ENCODE measurements at places on chromosomes 7 and 10.

- no peak for DNase-seq
These were observed 1216.5 kb upstream of the AUTS2 start for GRCh38 chr7:68381731-68382130.

DNA sequence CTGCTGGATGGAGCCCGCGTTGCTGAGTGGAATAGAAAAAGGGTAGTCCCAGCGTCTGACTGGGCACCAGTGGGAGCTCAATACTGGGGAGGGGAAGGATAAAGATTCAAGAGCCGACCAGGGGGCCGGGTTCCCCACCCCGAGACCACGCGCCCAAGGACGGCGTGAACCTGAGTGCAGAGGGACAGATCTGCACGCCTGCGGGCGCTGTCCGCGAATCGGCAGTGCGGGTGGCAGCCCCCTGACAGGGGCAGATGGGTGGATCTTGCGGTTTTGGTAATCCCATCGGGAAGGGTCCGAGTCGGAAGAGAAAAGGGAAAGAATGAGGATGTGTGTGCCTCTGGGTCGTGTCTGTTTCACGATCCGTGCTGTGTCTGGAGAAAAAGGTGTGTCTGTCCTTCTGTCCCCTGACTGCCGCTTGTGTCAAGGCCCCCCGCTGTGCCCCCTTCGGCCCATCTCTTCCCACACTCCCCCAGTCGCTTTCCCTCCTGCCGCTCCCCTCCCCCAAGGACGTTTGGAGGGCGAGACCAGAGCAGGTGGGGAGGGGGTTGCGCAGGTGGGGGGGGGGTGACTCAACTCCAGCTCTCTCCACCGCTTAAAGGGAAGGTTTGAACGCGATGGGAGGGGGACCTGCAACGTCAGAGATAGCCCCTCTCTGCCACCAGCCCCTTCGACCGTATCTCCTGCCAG, 734 bp upstream of the VGF start:
- no peak for DNase-seq

DNA sequence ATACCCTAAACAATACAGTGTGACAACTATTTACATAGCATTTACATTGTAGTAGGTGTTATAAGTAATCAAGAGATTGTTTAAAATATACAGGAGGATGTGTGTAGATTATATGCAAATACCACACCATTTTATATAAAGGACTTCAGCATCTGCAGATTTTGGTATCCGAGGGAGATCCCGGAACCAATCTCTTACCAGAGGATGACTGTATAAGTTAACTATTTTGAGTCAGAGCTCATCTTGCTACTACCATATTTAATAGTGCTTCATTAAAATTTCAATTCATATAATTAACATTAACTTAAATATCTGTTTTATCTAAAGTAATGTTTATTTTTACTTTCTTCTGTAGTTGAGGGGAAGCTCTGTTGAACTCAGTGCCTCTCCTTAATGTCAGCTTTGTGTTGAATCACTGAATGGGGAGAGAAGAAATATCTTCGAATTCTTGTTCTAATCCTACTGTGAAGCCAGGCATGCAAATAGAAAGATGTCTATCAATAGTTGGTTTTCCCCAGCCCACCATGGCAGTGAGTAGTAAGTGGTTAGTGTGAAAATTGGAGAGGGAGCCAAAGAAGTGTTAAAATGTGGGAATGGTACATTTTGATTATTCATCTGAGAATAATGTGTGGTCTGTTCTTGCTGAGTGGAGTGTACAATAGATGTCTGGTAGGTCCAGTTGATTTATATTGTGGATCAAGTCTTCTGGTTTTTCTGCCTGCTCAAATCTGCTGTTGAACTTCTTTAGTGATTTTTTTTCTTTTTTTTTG, 90.1 kb upstream of the CYP26C1 start:
- DNase-seq: no peak

- no peak for DNase-seq
These were observed 436.8 kb downstream of the RPS24 start for GRCh38 chr10:78470267-78471103.

DNA sequence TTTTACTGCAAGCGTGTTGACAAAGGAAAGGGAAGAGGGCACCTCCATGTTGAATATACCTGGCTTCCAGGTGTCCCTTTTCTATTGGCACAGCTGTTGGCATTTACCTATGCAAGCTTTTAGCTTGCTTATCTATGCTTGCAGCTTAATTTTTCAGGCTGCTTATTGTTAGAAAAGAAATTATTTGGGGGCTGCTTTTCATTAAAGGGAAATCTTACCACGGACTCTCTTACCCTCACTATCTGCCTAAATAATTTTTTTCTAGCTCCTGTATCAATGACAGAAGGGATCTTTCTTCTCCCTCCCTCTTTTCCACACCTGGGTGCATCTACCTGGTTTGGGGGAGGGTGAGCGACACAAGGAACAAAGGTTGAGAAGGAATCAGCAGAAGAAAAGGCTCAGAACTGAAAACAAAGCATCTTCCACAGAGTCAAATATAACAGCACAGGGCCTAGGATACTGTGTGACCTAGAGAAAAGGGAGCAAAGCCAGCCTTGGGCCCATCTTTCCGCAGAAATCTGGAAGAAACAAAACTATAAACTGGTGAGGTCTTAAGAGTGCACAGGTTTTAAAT, 15.2 kb upstream of the GJC3 start:
- DNase-seq: no peak

DNA sequence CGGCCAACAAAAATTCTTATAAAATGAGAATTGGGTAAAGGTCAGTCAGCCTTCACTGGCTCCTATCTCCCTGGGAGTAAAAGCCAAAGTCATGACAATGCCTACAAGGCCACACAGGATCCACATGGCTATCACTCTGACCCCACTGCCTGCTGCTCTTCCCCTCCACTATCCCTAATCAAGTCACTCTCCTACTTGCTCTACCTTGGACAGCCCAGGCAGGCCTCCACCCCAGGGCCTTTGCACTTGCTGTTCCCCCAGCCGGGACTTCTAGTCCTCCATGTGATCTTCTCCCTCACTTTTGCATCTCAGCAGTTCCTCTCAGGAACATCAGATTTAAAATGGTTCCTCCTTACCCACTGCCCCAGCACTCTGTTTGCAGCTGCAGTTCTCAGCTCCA, 50.6 kb downstream of the PRR15 start:
- DNase-seq: no peak

DNA sequence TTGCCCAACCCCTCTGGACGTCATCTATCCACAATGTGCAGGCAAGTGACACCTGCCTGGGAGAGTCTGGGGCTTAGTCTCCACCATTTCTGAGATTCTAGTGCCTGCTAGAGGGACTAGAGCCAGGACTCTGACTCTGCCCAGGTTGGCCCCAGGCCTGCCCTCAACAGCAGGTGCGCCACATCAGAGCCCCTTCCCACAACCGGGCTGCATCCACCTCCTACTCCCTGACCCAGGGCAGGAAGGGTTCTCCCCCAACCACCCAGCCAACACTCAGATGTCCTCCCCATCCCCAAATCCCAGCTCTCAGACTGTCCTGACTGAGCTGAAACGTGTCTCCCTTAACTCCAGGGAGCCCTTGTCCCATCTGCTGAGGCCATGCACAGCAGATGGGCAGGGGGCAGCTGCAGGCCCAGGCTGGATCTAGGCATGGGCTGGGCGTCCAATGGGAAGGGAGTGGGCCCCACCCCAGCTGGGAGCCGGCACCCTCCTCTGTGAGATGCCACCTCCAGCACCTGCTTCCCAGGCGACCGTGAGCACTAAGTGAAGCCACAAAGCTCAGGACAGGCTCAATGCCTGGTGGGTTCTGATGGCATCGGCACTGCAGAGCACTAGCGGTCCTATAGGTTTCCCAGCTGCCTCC, 49.2 kb downstream of the RASGEF1A start:
- DNase-seq: no peak

DNA sequence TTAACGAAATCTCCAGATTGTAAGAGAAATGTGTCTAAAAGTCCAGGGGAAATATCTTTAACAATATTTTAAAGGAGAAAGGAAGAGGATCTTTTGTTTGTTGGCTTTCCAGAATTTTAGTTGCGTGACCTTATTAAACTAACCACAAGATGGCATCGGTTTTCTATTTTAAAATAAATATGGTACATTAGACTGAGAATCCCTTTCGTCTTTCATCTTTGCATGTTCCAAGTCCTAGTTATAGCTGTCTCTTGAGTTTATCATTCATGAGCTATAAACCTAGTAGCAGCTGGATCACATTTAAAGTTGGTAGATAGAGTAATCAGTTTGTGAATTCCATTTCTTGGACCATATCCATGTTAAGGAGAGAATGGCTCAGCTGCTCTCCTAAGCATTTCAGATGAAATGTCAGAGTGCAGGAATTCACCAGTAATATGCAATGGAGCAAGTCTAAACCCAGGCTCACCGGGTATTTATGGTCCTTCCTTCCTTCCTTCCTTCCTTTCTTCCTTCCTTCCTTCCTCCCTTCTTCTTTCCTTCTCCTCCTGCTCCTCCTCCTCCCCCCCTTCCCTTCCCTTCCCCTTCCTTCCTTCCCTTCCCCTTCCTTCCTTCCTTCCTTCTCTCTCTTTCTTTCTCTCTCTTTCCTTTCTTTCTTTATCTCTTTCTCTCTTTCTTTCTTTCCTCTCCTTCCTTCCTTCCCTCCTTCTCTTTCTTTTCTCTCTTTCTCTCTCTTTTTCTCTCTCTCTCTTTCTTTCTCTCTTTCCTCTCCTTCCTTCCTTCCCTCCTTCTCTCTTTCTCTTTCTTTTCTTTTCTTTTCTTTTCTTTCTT, 57.8 kb upstream of the RAB18 start:
- DNase-seq: no peak

GRCh38 chr7:1724118-1724910, 54.2 kb downstream of the ELFN1 start:
- DNase-seq: no peak

- no peak for DNase-seq
These were observed 283.5 kb downstream of the ARHGAP12 start for GRCh38 chr10:31644931-31645633.

- no peak for DNase-seq
These were observed 10.1 kb downstream of the ATXN7L1 start for GRCh38 chr7:105866102-105866801.

GRCh38 chr7:4602905-4603842, 78.9 kb upstream of the FOXK1 start:
- DNase-seq: no peak

Data from activated T-cell treated with anti-CD3 and anti-CD28 coated beads, Interleukin-2, amount 50 U/mL, for 72 hours (primary cell).